ENCODE measurements at places on chromosomes 1 and 21.

DNA sequence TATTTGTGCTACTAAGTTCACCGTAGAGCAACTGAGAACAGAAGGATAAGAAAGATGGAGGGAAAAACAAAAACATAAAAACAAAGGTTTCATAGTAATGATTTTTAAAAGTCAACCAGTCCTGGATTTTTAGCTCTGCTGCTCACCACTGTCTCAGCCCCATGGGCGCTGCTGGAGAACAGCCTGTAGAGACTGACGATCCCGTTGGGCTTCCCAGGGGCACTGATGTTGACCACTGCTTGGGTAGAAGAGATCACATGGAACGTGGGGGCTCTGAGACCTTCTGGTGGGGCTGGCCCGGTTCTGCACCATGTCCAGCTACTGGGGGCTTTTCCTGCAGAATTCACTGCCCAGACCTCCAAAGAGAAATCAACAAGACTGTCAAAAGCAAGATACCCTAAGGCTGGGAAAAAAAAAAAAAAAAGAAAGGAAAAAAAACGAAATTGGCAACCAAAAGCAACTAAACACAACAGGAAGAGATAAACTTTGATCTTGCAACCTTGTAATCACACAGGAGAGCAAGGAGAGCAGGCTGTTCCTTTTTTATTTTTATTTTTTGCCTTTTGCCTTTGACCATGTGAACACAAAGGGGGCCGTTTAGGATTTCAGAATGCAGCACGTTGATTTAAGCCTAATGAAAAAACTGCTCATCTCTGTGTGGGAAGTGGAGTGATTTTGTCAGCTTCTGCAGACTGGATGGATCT lies 83.5 kb downstream of the KCTD3 start:
- no peak for DNase-seq

- DNase-seq = no peak
Observed at GRCh38 chr1:210321552-210321951, 7.2 kb upstream of the HHAT start.

DNA sequence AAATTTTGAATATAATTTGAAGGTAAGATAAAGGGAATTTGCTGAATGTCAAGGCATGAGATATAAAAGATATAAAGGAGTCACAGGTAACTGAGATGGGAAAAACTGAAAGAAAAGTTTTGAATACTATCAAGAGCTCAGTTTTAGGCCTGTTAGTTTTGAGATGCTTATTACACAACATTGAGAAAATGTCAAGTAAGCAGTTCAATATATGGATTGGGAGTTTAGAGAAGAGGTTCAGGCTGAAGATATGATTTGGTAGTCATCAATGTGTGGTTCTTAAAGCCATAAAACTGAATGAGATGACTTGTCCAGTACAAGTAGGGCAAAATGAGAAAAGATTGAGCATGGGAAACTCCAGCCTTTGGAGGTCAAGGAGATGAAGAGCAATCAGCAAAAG lies 4.7 kb upstream of the RNPC3 start:
- DNase-seq = no peak

- no peak for DNase-seq
Observed at GRCh38 chr1:236137285-236137852, 5.0 kb upstream of the GPR137B start.

- DNase-seq = no peak
Observed at GRCh38 chr1:234645964-234646363, 36.0 kb upstream of the IRF2BP2 start.

DNA sequence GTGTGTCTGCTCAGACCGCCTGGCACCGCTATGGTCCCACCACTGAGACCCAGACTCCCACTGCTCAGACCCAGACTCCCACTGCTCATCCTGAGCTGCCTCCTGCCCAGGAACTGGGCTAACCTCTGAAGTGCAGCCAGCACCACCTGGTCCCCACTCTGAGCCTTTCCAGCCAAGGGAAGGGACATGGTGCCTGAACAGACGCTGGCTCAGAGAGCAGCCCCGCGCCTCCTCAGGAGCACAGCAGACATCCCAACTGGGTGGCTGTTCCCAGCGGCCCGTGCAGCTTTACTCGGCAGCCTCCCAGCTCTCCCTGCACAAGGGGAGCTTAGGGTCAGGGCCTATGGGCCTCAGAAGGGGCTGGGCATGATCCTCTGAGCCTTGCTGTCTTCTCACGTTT lies 27.8 kb upstream of the CNTN2 start:
- DNase-seq = no peak

- DNase-seq = no peak
Observed at GRCh38 chr1:3729594-3730542, 22.4 kb upstream of the CCDC27 start.

- no peak for DNase-seq
Observed at GRCh38 chr1:43513471-43514173, 17.1 kb upstream of the PTPRF start.

- DNase-seq = no peak
Observed at GRCh38 chr1:211323156-211324063, 3.2 kb upstream of the TRAF5 start.

GRCh38 chr1:170714163-170714562 lies 50.2 kb downstream of the PRRX1 start:
- DNase-seq = no peak

DNA sequence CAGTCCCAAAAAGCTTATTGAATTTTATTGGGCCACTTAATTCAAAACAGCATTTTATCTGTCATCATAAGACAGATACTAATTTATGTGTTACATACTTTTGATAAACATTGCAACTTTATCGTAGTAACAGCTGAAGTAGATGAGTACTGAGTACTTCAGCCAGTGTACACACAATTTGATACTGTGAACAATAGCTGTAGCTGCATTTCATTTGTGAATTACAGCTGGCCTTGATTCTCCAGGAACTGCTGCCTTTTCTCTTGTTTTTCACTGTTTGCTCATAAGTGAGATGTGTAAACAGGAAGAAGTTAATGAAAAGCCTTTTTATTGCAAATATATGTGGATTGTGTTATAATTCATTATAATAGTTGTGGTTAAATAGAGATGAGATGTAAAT lies 10.2 kb downstream of the UAP1 start:
- DNase-seq = no peak

DNA sequence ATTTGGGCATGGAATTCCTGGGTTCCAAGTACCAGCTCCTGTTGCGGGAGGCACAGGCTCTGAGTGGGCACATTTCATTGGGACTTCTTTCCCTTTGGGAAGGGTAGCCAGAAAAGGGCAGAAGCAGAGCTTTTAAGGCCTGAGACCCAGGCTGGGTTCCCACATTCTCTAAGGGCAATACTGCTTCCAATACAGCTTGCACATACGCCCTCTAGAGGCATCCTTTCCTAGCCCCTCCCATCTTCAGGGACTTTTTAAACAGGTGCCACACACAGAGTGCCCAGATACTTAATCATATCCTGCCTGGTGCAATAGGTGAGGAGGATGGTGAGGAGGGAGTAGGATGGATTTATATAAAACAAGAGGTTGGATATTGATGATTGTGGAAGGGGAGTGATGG lies 5.7 kb downstream of the GPR88 start:
- DNase-seq = no peak

DNA sequence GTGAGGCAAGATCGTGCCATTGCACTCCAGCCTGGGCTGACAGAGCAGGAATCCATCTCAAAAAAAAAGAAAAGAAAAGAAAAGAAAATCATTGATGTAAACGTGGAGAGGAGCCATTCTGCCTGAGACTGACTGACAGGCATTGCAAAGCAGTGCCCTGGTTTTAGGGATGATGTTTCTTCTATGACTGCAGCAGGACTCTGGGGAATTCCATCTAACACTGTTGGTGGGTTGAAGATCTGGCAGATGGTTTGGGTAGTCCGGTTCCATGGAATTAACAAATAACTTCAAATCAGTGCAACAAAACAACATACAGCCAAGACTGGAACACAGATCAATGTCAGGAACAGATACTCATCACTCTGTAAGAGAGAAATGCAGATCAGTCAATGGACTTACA lies 17.8 kb upstream of the LAMC2 start:
- no peak for DNase-seq

GRCh38 chr21:39084979-39085729 lies 98.1 kb downstream of the PSMG1 start:
- no peak for DNase-seq

DNA sequence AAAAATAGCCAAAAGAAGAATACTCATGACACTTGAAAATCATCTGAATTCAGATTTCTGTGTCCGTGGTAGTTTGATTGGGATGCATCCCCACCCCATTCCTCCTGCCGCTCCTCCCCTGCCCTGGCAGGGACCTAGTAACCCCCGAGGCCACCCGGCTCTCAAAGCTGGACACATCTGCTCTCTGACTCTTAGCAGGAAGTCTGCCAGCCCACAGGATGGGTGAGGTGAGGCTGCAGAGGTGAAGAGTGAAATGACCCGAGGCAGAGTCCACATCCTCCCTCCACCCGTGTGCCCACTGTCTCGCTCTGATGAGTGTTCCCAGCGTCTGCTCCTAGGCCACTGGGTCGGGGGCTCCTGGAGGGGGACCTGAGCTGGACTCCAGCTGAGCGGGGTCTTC lies 308.5 kb upstream of the VAMP3 start:
- no peak for DNase-seq

DNA sequence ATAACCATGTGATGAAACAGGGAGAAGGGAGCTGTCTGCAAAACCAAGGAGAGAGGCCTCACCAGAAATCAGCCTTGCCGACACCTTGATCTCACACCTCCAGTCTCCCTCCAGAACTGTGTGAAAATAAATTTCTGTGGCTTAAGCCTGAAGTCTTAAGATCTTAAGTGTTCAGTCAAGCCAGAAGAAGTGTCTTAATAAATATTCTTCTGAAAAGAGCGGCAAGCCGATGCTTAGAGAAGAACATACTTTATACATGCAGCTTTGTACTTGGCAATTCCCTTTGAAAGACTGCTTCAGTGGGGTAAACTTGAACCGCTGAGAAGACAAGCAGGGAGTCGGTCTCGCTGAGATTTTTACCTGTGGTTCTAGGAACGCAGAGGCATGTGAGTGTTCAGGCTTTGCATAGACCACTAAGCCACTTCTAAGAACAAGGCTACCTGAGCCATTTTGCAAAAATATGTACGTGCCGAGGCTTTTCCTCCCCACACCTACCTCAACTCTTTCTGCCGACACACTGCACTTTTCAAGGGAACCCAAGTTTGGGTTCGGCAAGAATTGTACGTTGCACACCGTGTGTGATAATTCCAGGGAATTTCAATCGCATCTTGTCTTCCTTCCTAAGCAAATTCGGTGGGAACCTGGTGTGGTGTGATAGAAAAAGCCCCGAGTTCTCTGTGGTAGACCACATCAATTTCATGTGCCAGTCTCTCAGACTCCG lies 3.4 kb downstream of the RUNX1 start:
- no peak for DNase-seq

DNA sequence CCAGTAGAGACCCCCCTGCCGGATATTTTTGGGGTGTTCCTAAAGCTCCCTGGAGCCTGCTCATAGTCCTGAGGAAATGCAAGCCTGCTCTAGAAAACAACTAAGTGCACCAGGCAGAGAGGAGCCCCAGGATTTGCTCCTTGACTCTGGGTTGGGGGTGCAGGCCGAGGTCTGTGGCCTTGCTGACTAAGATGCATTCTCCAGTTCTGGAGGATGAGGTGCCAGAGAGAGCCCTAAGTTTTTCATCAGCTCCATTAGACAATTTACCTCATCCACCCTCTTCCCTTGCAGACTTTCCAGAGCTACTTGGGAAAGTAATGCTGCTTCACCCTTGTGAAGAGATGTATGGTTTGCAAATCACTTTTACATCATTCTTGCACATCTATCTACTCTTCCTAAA lies 9.1 kb downstream of the TUFT1 start:
- no peak for DNase-seq

DNA sequence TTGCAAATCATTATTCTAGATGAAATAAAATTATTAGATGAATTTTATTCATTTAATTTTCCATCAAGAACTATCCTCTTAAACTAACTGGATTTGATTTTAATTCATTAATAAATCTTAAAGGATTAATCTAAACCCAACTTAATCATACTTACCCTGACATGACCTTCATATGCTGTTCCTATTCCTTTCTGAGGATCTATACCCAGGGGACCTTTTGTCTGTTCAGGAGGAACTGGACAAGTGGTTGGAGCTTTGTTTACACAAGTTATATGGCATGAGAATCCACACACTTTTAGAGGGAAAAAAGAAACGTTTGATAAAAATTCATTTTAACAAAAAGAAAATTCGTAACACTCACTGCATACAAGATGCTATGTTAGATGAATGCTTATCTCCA lies 95.2 kb downstream of the COQ8A start:
- no peak for DNase-seq

- no peak for DNase-seq
Observed at GRCh38 chr1:241495741-241496140, 23.8 kb downstream of the FH start.

GRCh38 chr1:100866041-100866900 lies 28.4 kb downstream of the EXTL2 start:
- no peak for DNase-seq

GRCh38 chr1:107946794-107947193 lies 18.2 kb downstream of the VAV3 start:
- no peak for DNase-seq

- DNase-seq = no peak
Observed at GRCh38 chr1:79852004-79852403, 845.5 kb upstream of the ADGRL4 start.

- no peak for DNase-seq
Observed at GRCh38 chr1:212215910-212216309, 69.3 kb upstream of the PPP2R5A start.

DNA sequence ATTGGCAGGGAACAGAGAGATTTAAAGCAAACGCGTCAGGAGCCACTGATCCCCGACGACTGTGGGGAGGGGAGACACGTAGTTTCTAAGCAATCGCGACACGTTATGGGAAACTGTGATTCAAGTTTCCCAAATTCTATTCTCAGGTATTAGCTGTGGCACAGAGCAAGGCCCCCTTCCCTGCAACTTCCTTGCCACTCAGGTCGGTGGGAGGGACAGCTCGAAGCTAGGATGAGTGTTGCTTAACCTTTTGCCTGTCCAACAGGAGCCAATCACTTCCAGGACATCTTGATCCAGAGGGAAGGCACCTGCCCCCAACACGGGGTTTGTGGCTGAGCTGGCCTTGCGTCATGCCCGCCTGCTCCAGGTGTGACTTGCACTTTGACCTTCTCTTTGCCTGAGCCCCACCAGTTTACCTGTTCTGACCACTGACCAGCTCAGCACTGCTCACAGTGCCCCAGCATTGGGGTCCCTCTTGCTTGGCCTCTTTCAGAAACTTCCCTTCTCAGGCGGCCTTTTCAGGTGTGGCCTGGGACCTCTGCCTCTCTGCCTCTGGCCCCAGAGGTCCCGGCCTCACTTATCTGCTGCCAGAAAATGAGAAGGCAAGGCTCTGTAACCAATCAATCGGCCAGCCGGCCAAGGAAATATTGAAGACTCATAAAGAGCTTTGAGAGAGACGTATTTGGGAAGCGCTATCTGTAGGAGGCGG lies 24.6 kb downstream of the TEX35 start:
- peak; percentile 50 for DNase-seq

DNA sequence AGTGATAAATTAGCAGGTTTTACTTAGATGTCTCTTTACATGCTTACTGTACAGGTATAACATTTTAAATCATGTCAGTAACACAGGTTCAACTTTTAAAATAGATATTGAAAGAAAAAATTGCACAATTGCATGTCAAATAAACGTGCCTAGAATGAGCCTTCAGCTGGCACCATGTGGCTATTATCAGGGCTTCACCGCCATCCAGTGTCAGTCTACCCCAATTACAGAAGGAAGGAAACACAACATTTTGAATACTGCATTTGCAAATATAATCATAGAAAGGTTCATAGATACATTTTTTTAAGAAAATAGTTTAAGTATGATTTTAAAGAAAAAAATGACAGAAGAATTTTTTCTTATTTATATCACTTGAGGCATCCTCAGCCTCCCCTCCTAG lies 47.5 kb upstream of the SERTAD4 start:
- DNase-seq = no peak
